ENCODE measurements at places on chromosomes 16 and 17.

DNA sequence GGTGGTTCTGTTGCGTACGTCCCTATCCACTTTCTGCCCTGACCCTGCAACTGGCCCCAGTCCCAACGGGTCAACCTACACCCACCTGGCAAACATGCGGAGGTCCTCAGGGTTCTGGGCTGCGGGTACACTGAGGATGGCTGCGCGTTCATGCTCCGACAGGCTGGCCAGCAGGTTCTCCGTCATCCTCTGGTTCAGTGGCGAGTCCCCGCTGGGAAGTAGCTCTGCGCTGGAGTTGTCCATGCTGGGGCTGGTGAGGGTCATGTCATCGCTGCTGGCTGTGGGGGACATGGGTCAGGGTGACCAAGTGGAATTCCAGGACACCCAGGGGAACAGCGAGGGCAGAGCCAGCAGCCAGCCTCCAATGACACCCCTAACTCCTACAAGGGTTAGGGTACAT, 10.6 kb downstream of the MPG start:
- no peak for DNase-seq

- DNase-seq, result no peak
Observed at GRCh38 chr17:72361892-72362291, 241.1 kb downstream of the SOX9 start.

DNA sequence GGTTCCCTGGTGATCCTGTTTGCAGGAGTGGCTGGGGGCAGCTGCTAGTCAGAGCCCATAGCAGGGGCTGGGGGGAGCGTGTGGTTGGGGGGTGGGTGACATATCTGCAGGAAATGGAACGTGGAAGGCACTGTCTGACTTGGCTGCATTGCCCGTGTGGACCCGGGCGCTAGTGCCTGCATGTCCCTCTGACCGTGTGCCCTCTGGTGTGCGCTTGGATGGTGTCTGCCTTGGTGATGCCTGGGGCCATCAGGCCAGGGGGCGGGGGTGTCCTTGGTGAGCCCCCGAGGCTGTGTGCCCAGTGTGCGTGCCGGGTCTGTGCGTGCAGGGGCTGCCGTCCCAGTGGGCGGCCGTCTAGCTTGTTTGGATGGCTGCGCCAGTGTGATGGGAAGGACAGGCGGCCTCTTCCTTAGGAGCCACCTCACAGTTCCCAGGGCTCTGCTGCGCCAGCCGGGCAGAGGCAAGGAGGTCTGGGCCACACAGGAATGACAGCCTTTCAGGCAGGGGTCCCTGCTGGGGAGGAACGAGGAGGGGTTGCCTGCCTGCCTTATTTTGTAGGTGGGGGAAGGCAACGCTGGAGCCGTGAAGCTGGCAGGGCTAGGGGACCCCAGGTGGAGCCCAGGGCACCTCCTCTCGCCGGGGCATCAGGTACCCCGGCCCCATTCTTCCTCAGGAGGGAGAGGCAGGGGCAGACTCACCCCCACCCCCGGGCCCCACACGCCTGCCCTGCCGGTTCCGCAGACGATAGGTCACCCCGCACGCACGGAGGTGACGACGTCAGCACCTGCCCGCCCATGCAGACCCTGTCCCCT, 693 bp downstream of the NDRG4 start:
- peak; percentile 27 for DNase-seq

GRCh38 chr17:42174126-42174783, 6.7 kb downstream of the KCNH4 start:
- no peak for DNase-seq

DNA sequence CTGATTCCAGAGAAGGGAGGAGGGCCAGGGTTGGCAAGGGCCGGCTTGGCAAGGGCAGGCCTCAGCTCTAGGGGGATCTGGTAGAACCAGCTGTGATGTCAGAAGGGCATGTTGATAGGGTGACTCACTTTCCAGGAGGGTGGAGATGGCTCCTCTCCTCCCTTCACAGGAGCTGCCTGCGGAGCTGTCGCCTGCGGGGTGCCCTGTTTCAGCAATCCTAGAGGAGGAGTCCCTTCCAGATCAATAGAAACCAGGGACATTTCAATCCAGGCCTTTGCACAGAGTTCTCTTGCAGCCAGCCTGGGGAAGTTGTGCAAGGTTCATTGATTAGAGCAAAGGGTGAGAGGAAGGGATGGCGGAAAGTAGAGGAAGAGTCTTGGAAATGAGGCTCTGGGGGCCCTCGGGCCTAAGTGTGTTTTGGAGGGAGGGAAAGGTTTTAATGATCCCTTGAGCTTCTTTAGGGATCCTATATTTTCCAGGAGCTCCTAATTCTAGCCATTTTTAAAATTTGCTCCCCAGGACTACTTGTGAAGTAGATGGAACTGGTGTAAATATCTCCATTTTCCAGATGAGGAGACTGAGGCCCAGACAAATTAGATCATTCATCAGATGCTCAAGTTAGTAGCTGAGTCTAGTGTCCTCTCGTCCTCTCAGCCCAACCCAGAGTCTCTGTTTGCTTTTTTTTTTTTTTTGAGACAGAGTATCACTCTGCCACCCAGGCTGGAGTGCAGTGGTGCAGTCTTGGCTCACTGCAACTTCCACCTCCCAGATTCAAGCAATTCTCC, 24.8 kb upstream of the CSNK2A2 start:
- DNase-seq, result no peak

GRCh38 chr16:4179020-4179419, 62.8 kb upstream of the ADCY9 start:
- no peak for DNase-seq

DNA sequence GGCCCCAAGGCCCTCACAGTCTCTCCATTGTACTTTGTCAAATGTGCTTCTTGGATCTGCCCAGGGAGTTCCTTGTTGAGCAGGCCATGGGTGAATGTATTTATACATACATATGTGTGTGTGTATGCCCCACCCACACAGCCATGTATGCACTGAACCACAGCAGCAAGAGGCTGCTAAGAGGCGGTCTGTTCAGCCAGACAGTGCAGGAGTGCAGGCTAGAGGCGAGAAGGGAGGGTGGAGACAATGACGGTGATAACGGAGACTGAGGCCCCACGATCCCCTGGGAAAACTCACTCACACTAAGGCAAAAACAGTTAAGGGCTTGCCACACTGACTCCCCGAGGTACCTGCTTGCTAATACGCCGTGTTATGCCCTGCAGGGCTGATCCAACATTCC, 151.0 kb upstream of the CDC42EP4 start:
- DNase-seq, result peak; percentile 76

DNA sequence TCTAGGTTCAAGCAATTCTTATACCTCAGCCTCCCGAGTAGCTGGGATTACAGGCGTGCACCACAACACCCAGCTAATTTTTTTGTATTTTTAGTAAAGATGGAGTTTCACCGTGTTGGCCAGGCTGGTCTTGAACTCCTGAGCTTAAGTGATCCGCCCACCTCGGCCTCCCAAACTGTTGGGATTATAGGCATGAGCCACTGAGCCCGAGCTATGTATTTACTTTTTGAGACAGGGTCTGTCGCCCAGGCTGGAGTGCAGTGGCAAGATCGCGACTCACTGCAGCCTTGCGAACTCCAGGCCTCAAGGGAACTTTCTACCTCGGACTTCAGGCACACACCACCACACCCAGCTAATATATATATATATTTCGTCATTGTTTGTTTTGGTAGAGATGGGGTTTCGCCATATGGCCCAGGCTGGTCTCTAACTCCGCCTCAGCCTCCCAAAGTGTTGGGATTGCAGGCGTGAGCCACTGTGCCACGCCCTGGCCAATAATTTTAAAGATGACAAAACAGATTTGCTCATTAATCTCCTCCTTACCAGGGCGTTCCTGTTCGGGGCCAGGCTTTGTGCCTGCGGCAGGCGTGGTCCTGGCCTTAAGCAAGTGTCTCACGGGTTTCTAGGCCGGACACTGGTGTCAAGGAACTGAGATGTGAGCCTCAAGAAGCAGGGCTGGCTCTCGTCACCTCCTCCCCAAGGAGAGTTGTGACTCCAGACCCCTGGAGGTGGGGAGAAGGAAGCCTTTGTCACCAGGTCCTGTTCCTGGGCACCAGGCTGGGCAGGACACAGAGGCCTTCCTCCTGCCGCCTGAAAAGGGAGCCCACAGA, 4.3 kb upstream of the NPW start:
- DNase-seq, result no peak

DNA sequence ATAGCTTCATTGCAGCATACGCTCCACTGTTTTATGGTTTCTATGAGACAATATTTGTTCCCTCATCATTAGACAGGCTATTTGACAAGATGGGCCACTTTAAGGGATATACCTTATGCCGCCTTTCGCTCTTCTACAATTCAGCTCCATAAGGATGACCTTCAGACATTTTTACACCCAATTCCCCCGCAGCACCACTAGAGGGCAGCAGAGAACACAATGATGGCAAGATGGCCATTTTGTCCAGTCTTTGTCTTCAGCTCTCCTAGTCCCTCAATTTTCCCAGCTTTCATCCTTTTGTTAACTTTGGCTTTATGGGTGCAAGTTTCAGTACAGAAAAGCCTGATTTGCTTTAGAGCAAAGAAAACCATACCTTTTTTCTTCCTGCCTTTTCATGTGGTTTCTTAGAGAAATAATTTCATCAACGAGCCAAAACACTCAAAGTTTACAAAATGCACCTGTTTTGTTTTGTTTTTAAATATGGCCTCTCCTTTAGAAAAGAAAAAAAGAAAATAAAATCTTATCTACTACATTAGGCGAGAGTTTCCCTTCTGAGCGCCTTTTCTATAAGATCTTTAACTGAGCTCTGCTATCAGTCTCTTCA, 355.3 kb downstream of the TOX3 start:
- peak; percentile 65 for DNase-seq

DNA sequence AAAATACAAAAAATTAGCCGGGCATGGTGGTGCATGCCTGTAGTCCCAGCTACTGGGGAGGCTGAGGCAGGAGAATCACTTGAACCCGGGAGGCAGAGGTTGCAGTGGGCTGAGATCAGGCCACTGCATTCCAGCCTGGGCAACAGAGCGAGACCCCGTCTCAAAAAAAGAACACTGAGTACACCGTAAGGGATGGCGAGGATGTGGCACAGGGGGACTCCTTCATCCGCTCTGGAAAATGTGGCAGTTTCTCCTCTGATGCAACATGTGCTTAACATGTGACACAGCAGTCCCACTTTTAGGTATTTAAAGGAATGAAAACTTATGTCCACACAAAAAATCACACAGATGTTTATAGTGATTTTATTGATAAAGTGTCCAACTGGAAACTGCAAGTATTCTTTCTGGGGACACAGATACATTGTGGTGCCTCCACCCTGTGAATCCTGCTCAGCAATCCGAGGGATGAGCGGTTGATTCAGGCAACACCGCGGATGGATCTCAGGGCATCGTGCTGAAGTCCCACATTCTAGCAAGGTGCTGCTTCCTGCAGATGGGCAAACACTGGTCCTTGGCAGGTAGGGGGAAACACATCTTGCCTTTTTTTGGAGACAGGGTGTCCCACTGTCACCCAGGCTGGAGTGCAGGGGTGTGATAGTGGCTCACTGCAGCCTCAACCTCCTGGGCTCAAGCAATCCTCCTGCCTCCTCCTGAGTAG, 3.5 kb upstream of the C16orf95 start:
- no peak for DNase-seq

- DNase-seq, result no peak
Observed at GRCh38 chr16:66840883-66841282, 3.3 kb upstream of the CA7 start.

GRCh38 chr16:80580109-80580832, 39.5 kb downstream of the DYNLRB2 start:
- no peak for DNase-seq

DNA sequence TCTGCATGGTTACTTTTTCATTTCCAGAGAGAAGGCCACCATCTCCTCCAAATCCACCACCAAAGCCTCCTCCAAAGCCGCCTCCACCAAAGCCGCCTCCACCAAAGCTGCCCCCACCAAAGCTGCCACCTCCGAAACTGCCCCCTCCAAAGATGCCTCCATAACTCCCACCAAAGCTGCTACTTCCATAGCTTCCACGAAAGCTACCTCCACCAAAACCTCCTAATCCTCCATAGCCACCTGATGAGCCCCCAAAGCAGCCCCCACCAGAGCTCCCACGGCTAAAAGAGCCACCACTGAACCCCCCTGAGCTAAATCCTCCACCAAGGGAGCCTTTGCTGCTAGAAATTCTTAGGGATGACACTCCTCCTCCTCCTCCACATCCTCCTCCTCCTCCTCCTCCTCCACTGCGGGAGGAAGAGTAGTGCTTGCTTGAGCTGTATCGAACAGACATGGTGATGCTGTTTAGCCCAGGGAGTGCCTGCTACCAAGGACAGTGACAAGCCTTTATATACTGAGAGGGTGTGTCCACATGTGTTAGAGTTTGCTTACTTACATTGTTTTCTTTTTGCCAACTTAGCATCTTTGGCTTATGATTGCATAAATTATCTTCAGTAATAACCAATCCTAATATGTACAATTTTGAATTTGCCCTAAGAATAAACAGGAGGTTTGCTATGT, at the start of gene KRT10:
KRT10 (minus strand) TSS at position 483 of the 681 bp plus-strand sequence; CDS start at position 454, 29 bp downstream.
- no peak for DNase-seq

DNA sequence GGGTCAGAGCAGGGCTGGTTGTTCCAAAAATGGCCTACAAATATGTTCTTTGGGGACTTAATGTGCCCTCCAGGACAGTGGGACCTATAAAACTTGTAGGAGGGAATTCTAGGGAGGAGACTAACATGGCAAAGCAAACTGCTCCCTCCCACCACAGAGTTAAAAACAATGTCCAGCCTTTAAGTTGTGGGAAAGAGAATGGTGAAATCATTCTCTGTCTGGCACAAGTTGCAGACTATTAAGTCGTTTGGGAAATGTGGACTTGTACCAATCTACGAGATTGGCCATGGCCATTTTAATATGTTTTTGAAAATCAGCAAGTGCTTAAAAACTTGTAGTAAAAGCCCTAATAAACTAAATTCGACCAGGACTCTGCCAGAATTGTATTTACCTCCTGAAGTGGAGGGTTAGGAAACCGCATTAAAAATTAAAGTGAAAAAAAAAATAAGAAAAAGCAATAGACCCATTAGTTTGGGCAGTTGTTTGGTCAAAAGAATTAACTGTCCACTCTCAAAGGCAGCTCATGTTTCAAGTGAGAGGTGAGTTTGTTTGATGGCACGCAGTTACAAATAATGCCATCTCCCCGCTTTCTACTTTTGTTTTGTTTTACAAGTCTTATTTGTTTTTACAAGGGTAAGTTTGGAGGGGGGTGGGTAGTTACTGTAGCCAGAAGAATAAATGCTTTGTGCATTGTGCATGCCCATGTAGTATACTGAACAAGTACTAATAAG, 32.4 kb downstream of the ANKFN1 start:
- no peak for DNase-seq

- DNase-seq, result no peak
Observed at GRCh38 chr16:73122604-73123391, 74.9 kb upstream of the ZFHX3 start.

All from NCI-H1436 (cell line).